ENCODE measurements at places on chromosomes 13 and 19. TPM values are rescaled to one million over a fixed set of nuclear protein-coding genes. Genes with fewer than 3 reads are reported as not detected.

DNA sequence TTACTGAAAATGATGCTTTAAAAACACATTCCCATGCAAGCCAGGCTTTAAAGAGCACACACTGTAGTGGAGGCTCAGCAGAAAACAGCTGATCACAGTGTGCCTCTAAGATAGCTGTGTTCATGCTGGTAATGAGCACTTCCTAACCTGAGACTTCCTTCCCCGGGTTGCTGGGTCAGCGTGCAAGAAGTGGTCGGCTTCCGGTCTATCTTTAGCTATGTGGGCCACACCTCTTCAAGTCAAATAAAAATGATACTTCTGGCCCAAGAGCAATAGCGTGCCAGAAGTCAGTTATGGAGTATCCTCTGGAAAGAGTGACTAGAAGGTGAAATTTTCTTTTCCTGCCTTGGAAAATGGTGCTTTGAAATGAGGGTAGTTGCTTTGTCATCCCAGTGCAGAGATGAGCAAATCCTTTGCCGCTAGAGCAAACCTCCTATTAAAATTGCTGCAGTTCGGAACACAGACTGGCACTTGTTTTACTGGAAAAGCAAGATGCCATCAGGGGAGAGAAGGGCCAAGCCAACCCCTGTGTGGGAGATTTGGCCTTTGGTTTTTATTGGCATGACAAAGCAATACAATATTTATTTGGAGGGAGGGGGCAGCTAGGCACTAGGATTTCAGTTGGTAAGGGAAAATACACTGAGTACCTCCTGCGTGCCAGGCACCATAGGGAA lies 64.2 kb downstream of the ARHGAP35 start:
- no peaks in the 10 kb centered on the region for H3K27me3 ChIP-seq
- H3K4me1 ChIP-seq = peaks cover 40% of the 10 kb centered on the region
- peak; percentile 22 for DNase-seq
- H3K4me3 ChIP-seq = peak overlapping the region; percentile 51

DNA sequence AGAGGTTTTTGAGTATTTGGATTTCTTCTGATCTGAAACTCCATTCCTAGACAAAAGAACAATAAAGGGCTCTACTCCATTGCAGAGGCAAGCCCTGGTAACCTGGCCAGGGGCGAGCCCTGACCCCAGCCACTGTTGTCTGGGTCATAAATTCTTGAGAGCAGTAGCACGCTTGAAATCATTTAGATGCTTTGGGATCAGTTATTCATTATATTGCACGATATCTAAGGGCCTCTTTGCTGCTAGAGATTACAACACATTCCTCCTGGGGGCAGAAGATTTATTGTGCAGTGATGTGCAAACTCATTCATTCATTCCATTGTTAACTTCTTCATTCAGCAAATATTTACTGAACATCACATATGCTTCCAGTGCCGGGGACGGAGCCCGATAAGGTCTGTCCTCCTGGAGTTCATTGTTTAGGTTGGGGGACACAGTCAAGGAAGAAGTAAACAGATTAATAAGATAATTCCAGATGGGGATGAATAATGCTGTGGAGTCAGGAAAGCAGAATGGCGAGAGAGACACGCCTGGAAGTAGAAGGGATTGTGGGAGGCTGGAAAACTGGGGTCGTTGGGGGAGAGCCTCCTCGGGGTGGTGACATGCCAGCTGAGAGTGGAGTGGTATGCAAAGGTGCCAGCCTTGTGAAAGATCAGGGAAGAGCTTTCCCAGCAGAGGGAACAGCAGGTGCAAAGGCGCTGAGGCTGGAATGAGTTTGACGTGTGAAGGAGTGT lies 34.9 kb downstream of the SIPA1L3 start:
- H3K36me3 ChIP-seq = no peaks in the 10 kb centered on the region
- peak overlapping the region; percentile 13 for H3K27ac ChIP-seq
- no peaks in the 10 kb centered on the region for H3K27me3 ChIP-seq
- no peak for DNase-seq
- H3K4me3 ChIP-seq = no peak overlapping the region
- no peaks in the 10 kb centered on the region for H3K4me1 ChIP-seq

DNA sequence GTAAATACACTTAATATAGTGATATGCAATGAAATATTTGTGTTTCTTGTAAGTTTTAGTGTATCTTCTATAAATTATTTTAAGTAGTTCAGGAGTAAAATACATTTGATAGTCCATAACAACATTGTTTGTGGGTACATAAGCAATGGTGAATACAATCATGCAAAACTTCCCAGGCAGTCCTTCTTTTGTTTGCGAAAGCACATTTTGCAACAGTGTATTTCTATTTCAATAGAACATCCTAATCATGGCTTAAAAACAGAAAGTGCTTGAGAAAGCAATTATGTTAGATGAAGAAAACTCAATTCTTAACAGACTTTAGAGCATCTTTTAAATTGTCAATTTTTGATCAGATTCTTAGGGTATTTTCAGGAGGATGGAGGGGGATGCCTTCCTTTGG lies 155.6 kb downstream of the POSTN start:
- no peaks in the 10 kb centered on the region for H3K36me3 ChIP-seq
- H3K27ac ChIP-seq = peak overlapping the region; percentile 81
- DNase-seq = peak; percentile 33
- no peaks in the 10 kb centered on the region for H3K27me3 ChIP-seq
- H3K4me1 ChIP-seq = peaks cover 25% of the 10 kb centered on the region

- H3K27ac ChIP-seq = no peak overlapping the region
- no peak overlapping the region for H3K4me3 ChIP-seq
- no peak for DNase-seq
- H3K36me3 ChIP-seq = peaks cover 66% of the 10 kb centered on the region
Measured at GRCh38 chr19:19659646-19660245, 3.7 kb downstream of the ATP13A1 start.

DNA sequence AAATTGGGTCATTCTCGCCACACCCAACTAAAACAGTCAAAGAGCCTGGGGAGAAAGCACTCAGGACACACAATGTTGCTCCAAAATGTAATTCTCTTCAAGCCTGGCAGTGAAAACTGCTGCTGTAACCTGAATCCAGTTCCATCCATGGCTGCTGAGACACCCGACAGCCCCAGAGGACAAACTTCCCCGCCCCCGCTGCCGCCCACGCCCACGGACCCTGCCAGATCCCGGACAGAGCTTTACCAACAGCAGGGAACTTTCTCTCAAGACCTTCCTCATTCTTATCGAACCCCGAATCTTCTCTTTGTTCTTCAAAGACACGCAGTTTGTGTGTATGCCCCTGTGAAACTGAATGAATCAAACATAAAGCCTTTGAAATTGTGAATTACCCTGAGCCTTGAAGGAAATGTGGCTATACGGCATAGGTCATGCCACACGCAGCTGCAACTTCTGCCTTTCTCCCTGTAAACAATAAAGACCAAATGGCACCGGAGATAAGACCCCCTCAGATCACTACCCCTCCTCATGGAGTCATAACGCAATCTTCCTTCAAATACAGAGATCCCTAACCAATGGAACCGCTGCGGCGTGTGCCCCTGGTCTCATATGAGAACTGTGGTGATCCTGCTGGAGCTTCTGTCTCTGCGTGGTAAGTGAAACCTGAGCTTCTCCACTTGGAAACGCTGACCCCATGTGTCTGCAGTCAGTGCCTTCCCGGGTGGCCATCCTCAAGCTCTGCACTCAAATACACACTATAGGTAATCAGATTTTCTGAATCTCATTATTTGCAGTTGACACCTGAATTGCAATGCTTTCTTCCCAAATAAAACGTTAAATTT lies 4.8 kb upstream of the LAMP1 start:
- DNase-seq = no peak
- peaks cover 7% of the 10 kb centered on the region for H3K36me3 ChIP-seq
- peak overlapping the region; percentile 62 for H3K4me3 ChIP-seq
- peaks cover 30% of the 10 kb centered on the region for H3K27me3 ChIP-seq
- peaks cover 21% of the 10 kb centered on the region for H3K4me1 ChIP-seq

DNA sequence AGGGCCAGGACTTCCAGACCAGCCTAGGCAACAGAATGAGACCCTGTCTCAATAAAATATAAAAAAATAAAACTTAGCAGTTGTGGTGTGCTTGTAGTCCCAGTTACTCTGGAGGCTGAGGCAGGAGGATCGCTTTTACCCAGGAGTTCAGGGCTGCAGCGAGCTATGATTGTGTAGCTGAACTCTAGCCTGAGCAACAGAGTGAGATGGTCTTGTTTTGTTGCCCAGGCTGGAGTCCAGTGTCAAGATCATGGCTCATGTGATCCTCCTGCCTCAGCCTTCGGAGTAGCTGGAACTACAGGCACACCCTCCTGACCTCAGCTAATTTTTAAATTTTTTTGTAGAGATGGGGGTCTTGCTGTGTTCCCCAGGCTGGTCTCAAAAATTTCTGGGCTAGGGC lies 4.3 kb upstream of the JUNB start:
- H3K27ac ChIP-seq = no peak overlapping the region
- no peaks in the 10 kb centered on the region for H3K27me3 ChIP-seq
- peaks cover 24% of the 10 kb centered on the region for H3K4me1 ChIP-seq
- no peak for DNase-seq
- peaks cover 17% of the 10 kb centered on the region for H3K36me3 ChIP-seq
- H3K4me3 ChIP-seq = no peak overlapping the region

- no peak overlapping the region for H3K27ac ChIP-seq
- peak; percentile 26 for DNase-seq
- H3K27me3 ChIP-seq = peaks cover 15% of the 10 kb centered on the region
- H3K4me3 ChIP-seq = no peak overlapping the region
Measured at GRCh38 chr13:46476174-46476573, 76.8 kb upstream of the LRCH1 start.

DNA sequence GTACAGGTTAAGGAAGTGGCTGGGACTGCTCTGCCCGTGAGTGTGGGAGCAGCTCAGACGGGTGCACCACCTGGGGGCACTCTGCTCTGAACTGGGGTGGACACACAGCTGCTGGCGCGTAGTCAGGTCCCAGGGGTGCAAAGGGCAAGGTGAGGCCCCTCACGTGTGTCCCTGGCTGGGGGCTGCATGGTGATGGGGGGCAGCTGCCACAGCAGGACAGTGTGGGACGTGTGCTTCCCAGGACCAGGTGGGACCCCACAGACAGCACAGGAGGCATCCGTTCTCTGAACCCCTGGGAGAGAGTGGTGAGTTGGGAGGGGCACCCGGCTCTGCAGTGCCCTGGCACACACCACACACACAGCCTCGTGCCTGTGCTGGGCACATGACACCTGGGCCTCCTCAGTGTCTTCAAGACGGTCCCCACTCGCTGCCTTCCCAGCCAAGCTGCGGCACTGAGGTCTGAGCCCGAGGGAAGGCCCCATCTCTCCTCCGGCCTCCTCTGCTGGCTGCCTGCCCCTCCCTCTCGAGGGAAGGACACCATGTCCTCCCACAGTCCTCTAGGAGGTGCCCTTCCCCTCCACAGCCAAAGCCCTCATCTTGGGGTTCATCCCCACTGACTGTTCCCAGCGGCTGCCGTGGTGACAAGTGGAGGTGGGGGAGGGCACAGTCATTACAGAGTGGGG lies 24.7 kb downstream of the CILP2 start:
- no peak for DNase-seq
- peaks cover 3% of the 10 kb centered on the region for H3K36me3 ChIP-seq
- H3K4me1 ChIP-seq = no peaks in the 10 kb centered on the region
- H3K4me3 ChIP-seq = no peak overlapping the region

DNA sequence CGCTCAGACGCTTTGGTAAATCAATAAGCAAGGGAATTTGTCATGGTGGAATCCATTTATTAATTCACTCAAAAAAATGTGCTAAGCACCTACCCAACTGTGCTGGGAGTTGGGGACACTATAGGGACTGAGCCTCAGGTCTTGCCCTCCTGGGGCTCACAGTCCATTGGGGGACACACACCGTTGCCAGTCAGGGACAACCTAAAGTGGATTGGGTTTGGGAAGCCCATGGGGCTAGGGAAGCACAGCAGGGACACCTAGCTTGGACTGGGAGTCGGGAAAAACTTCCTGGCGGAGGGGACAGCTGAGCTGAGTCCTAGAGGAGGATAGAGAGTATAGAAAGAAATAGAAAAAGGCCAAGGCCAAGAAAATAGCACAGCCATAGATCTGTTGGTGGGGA lies 8.5 kb downstream of the FOSB start:
- H3K27ac ChIP-seq = peak overlapping the region; percentile 59
- no peak overlapping the region for H3K4me3 ChIP-seq
- peaks cover 61% of the 10 kb centered on the region for H3K36me3 ChIP-seq
- no peaks in the 10 kb centered on the region for H3K27me3 ChIP-seq
- no peak for DNase-seq

DNA sequence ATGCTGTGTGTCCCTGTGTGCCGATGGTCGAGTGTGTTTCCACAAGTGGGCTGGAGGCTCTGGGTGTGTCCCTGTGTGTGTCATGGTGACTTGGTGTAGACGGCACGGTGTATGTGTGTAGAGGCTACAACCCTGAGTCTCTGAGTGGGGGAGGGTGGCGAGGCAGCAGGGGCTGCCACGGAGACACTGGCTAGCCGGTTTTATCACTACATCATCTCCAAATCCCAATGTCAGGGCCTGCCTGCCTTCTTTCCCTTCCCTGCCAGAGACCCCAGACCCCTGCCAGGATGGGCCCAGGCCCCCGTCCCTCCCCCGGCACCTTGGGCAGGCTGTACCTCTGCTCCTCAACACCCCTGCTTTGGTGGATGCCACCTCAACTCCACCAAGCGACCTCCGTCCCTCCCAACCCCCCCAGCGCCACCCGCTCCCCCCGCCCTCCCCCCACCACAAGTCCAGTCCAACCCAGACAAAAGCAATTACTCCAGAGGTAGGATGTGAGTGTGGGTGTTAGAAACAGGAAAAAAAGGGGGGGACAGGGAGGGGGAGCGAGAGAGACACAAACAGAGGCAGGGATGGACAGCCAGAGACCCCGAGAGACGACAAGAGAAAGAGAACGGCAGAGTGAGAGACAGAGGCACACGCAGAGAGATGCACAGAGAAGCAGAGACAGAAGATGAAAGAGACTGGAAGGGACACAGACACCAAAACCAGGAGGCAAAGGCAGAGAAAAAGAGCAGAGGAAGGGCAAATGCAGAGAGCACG lies 21.6 kb upstream of the POU2F2 start:
- no peak overlapping the region for H3K27ac ChIP-seq
- H3K27me3 ChIP-seq = peaks cover 74% of the 10 kb centered on the region
- peaks cover 6% of the 10 kb centered on the region for H3K4me1 ChIP-seq
- no peak for DNase-seq
- H3K4me3 ChIP-seq = no peak overlapping the region

NEK5 gene
- total RNA-seq = 0.21 TPM

LPAR2 gene
- 15.5 TPM for total RNA-seq

SULT2B1 gene
- total RNA-seq = not detected

ZNF90 gene
- total RNA-seq = not detected

IGFL2 gene
- 1.3 TPM for total RNA-seq

COL4A2 gene
- 54.6 TPM for total RNA-seq

SIGLEC8 gene
- not detected for total RNA-seq

Measured in MCF 10A (cell line).